Ovary (tissue), 10 donors: ENCODE measurements at places on chromosomes 5 and 9. TPM values are rescaled to one million over a fixed set of nuclear protein-coding genes. Genes with fewer than 3 reads are reported as not detected.

Gene SMIM27
- 9.3 TPM for total RNA-seq

Gene GRM6
- total RNA-seq, result not detected

Gene PPP3R2
- not detected for total RNA-seq

Gene ITGA2
- 0.36 TPM for total RNA-seq

Gene FBXO38
- total RNA-seq, result 34.9 TPM

Gene NUP214
- total RNA-seq, result 35.5 TPM

Gene RASEF
- 0.20 TPM for total RNA-seq

Gene TTC39B
- total RNA-seq, result 11.0 TPM

Gene ORM2
- total RNA-seq, result not detected

Gene ZNF454
- 3.3 TPM for total RNA-seq

Gene ISL1
- not detected for total RNA-seq

Gene FOXD4L4
- total RNA-seq, result not detected

DNA sequence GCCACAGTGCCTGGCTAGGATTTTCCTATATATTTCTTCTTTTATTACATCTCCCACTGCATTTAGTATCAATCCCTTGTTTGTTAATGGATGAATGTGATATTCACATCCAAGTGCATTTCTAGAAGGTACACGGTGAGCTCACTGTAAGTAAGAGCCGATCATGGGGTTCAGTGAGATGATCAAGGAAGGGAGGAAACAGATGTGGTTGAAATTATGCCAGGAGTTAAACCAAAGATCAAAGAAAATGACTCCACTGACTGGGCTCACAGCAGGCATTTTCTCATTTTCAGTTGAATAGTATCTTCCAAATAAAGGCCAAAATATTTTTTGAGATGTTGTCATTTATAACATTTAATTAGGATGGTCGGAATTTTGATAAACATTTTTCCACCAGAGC, 97.8 kb downstream of the CFAP90 start:
- DNase-seq, result no peak

DNA sequence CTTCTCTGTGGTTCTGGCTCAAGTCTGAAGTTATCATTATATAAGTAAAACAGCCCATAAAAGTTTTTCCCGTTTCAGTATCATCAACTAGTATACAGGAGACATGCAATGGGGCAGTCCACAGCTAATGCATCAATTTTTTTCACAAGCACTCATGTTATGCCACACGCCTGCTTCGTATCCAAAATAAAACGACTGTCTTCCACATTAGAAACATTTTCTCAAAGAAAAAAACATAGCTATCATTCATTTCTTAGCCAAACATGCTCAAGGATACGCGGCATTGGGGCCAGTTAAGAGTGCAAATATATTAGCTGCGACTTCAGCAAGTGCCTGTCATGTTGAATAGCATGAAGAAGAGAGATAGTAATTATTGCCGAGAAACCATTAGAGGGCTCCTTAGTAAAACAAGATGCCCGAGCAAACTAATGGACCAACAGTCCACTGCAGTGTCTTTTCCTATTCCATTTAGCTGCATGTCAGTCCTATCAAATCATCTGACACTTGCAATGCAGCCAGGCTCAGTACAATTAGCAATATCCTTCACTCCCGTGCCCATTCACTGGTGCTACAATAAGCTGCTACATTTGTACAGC, 68.5 kb downstream of the BNC2 start:
- no peak for DNase-seq

GRCh38 chr9:72254901-72255545, 105.8 kb downstream of the GDA start:
- DNase-seq, result no peak

GRCh38 chr5:78544561-78545201, 103.9 kb downstream of the LHFPL2 start:
- peak; percentile 54 for DNase-seq

- no peak for DNase-seq
Measured at GRCh38 chr9:93967020-93967803, 12.1 kb upstream of the BARX1 start.

DNA sequence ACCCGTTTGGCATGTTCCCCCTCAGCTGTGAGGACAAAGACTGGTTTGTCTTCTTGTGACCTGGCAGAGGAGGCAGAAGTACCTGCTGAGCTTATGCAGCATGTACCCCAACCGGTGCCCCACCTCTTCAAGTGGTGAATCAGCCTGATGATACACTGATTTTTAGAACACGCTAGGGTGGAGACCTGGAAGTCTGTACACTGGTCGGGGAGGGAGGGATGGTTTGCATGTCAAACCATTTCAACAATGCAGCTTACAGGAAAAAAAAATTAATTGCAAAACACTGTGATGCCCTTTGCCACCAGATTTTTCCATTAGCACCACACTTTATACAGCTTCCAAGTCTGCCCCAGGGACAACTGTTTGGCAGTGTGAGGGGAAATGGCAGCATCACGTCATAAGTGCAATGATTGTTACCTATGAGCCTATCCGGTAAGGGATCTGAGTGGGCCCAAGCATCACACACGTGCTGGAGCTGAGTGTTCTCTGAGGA, 155.1 kb upstream of the DMRT1 start:
- no peak for DNase-seq

- DNase-seq, result no peak
Measured at GRCh38 chr5:33300209-33300742, 140.5 kb upstream of the TARS1 start.

- no peak for DNase-seq
Measured at GRCh38 chr5:115209279-115209678, 39.6 kb upstream of the TRIM36 start.

GRCh38 chr9:98412101-98412842, 156.8 kb upstream of the TBC1D2 start:
- no peak for DNase-seq

- DNase-seq, result no peak
Measured at GRCh38 chr5:100004969-100005368, 530.2 kb upstream of the FAM174A start.

GRCh38 chr9:124258607-124259157, 933 bp downstream of the NEK6 start:
- DNase-seq, result no peak

DNA sequence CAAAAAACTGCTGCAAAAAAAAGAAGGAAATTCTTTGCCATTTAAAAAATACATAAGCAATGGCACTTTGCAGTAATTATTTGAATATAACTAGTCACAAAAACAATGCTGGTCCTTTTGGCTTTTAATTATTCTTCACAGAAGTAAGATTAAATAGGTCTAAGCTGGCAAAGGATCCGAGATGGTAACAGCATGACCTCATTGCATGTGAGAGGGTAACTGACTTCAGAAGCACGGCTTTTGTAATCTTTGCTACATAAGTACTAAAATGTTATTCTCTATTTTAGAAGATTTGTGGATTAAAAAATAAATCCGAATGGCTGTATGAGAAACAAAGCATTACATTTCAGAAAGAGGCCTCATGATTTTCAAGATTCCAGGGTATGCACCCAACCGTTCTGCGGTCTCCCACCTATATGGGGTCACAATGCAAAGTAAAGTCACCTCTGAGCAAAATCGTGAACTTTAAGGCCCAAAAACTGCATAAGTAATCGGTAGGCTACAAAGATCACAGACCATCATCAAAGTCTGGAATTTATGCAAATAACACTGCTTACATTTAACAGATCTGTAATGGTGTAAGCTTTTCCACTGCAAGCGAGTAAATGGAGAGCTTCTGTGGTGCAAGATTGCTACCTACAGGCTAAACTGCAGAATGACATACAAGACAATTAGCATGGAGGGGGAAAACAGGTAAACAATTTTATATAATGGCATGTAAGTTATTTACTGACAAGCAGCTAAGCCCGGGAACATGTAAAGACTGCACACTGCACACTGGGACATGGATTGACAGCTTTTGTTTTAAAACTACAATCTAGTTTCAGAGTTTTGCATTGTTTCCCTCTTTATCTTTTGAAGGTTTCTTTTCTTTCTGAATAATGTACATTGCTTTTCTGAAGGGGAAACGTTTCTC, 231.6 kb downstream of the SLF1 start:
- DNase-seq, result no peak

- DNase-seq, result no peak
Measured at GRCh38 chr5:81207009-81207408, 26.1 kb upstream of the CKMT2 start.

DNA sequence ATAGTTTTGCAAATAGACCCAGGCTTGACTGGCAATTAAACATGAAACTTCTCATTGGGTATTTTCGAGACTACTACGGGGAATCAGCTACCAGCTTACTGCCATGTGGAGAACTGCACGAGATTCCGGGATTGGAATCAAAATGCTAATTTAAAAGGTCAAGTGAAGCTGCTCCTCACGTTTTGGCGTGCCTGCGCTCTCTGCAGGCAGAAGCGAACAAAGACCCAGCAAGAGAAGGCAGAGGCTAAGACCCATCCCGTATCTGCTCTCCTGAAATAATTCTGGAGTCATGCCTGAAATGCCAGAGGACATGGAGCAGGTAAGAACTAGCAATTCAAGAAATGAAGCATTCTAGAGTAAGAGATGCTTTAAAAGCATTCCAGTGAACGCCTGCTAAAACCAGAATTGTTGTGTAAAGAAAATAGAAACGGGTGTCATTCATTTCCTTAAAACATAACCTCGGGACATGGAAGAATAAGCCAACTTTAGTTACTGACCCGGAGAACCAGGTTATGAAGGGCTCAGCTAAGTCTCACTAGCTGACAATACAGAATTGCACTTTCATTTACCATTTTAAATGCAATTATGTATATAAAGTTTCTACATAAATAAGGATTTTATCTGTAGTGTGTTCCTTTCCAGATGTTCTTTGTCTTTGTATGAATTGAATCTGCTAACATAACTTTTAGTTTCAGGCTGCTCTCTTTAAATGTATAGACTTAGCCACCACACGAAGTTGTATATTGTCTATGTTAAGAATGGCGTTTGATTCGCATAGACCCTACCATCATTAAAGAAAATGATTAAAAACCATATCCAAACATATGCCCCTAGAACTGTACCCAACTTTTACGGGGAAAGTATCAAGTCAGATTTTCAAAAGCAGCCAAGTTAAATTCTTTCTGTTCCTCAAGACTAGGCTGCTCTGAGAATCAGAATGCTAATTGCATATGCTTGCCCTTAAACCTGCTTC, 2.0 kb upstream of the MAT2B start:
- DNase-seq, result peak; percentile 36

DNA sequence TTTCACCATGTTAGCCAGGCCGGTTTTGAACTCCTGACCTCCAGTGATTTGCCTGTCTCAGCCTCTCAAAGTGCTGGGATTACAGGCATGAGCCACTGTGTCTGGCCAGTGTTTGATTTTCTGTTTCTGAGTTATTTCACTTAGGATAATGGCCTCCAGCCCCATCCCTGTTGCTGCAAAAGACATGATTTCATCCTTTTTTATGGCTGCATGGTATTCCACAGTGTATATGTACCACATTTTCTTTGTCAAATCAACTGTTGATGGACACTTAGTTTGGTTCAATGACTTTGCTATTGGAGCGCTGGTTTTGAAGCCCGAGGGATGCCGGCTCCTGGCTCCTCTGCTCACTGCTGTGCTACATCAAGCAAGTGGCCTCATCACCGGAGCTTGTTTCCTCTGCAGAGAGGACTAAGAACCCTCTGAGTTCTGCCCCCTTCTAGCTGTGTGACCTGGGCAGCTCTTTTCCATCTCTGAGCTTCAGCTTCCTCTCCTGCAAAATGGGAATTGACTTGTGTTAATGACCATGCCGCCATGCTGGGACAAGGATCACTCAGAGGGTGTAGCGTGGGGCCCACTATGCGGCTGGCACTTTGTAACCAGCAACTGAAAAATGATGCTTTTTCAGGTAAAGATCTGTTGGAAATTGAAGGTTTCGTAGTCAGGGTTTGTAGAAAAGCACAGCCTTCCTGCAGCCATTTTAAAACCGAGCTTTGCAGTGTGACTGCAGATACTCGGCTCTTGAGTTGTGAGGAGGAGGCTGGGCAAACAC, 4.6 kb upstream of the NEURL1B start:
- no peak for DNase-seq

DNA sequence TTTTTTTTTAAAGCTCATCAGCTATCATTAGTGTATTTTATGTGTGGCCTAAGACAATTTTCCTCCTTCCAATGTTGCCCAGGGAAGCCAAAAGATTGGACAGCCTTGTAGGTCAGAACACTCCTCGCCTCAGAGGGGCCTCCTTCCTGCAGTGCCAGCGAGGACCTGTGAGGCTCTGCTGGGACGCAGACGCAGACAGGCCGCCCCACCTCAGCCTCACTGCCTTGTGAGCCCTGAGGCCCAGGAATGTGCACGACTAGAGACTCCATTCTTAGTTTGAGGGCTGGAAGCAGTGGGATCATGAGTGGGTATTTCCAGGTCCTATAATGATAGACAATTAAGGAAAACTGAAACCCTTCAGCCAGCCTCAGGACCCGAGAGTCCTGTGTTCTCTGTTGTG, 85.4 kb downstream of the PJA2 start:
- peak; percentile 37 for DNase-seq

- DNase-seq, result no peak
Measured at GRCh38 chr9:27991221-27991620, 417.9 kb upstream of the C9orf72 start.

DNA sequence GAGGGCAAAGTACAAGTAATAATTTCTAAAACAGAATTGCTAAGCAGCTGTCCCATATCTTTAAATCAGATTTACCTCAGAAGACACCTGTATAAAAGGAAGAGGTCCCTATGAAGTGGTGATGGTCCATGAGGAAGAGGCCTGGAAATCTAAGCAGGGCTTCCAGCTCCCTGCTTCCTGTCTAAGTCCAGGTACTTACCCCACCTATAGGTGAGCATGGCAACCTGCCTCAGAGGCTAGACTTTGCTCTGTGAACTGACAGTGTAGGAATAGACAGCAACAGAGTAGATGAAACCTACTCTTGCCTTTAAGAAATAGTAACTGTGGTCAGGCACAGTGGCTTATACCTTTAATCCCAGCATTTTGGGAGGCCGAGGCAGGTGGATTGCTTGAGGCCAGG, 55.8 kb upstream of the ARRDC3 start:
- no peak for DNase-seq

GRCh38 chr9:117334101-117334500, 80.8 kb downstream of the ASTN2 start:
- no peak for DNase-seq

DNA sequence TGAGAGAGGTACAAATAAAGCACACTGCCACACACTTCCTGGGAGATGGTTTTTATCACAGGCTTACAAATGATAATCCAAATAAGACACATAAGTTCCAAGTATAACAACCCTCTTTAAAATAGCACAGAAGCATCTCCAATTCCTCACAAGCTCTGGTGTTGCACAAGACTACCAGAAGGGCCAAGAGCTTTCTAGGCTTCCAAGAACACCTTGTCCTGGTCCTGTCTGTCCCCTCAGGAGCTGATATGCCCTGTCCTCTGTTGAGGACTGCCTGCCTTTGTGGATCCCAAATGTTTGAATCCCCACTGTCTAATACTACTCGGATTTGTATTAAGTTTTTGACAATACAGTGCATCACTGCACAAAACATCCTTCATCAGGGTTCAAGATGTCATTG, 110.1 kb downstream of the SPOCK1 start:
- no peak for DNase-seq

- DNase-seq, result no peak
Measured at GRCh38 chr5:52811067-52811749, 23.5 kb downstream of the ITGA1 start.
